ENCODE measurements at places on chromosomes 4 and X.

- no peak for DNase-seq
Measured at GRCh38 chr4:118787844-118788380, 48.0 kb downstream of the SEC24D start.

DNA sequence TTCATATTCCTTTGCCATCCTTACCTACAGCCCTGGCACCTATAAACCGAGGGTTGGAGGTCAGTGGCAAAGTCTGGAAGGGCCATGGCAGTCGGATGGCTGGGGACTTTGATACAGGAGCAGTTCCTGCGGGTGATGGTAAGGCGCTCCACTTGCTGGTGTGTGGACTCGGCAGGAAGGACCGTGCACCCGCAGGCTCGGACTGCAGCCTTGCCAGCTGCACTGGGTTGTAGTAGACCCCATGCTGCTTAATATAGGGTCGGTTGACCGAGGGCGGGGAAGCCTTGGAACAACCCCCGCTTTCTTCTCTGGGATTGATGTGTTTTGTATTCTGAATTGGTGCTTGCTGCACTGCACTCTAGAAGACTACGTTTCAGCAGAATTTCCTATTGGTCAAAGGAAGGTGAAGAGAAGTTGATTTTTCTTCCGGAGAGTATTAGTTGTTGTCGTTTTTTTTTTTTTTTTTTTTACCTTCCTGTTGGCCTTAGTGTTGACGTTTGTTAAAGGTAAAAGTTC is 638 bp downstream of the BLTP1 start:
- DNase-seq, result no peak

DNA sequence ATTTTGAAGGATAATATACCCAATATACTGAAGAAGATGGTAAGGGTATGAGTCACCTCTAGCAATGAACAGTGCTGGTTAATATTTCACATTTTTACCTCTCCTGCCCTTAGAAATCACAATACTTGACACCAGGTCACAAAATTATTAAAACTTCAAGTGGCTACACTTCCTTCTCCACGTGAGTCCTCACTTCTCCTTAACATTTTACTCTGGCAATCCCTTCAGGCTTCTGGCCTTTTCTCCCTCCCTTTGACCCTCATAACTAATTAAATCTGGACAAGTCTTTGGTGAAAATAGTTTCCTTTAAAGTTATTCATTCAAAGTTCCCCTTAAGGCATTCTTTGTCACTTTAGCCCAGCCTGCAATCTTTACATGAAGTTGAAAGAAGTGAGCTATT is 190.4 kb downstream of the UNC5C start:
- no peak for DNase-seq

- DNase-seq, result no peak
Measured at GRCh38 chr4:129998436-129999150, 902.6 kb downstream of the C4orf33 start.

DNA sequence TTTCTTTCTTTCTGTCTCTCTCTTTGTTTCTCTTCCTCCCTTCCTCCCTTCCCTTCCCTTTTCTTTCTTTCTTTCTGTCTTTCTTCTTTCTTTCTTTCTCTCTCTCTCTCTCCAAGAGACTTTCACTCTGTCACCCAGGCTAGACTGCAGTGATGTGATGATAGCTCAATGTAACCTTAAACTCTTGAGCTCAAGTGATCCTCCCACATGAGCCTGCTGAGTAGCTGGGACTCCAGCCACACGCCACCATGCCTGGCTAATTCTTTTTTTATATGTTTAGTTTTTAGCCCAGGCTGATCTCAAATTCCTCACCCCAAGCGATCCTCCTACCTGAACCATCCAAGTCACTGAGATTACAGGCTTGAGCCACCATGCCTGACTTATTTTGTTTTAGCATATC is 64.3 kb upstream of the EMCN start:
- no peak for DNase-seq
